ENCODE measurements at places on chromosomes 2 and 18.

DNA sequence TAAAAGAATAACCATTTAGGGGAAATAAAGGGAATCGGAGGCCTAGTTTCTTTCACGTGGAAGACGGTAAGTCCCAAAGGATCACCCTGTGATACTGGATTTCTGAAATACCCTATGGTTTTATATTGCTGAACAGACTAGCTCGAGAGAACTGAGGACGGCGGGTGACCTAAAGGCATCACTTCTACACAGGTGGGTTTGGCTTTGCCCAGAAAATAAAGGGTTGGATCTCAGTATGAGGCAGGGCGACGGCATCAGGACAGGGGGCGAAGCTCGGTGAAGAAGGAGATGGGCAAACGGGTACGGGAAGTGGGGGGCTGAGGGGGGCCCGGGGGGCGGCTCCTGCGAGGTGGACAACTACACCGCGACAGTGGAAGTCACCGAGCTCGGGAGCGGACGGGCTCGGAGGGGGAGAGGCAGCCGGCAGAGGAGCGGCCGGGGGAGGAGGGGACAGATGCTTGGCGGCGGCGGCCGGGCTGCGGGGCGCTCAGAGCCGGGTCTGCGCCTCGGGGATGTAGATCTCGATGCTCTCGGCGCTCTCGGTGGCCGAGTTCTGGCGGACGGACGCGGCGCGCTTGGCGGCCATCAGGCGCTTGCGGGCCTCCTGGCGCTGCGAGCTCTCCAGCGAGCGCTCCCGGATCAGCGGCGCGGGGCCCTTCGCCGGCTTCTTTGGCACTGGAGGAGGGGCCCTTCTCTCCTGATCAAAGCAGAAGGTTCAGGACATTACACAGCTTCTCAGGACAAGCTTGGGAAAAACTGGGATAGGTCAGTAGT is 48.9 kb downstream of the TGIF1 start:
- no peak for DNase-seq

- no peak for DNase-seq
These were observed 53.2 kb upstream of the GPR45 start for GRCh38 chr2:105188343-105188742.

- no peak for DNase-seq
These were observed 103.8 kb downstream of the PXDN start for GRCh38 chr2:1640301-1641135.

- no peak for DNase-seq
These were observed 401.0 kb downstream of the IRS1 start for GRCh38 chr2:226398580-226398979.

- DNase-seq, result no peak
These were observed 123.8 kb upstream of the WDSUB1 start for GRCh38 chr2:159410276-159410675.

DNA sequence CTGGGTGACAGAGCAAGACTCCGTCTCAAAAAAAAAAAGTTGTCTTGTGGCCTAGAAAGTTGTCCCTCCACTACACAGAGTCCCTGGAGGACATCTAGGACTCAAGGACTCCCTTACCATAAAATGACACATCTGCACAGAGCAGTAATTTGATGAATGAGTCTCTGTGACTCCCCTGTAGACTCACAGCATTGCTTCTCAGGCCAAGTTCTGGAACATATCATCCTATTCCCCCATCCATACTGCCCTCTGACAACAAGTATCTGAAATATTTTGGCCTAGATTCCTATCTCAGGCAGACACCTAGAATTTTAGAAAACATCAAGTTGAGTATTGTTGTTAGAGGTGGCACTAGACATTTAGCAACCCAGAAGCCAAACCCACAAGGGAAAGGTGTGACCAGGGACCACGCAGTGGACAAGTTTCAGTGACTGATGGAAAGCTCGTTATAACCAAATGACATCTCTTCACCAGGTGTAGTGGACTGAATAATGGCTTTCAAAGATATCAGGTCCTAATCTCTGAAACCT is 97.9 kb upstream of the ATP8B1 start:
- DNase-seq, result no peak

- DNase-seq, result peak; percentile 64
These were observed 134.4 kb upstream of the SLC1A4 start for GRCh38 chr2:64854773-64855237.

- DNase-seq, result no peak
These were observed 482.3 kb downstream of the TNS1 start for GRCh38 chr2:217520356-217521010.
